ENCODE measurements at places on chromosomes 4 and X. TPM values are rescaled to one million over a fixed set of nuclear protein-coding genes. Genes with fewer than 3 reads are reported as not detected.

NEIL3 gene
- 2.0 TPM for total RNA-seq

- H3K36me3 ChIP-seq, result no peaks in the 10 kb centered on the region
- H3K27ac ChIP-seq, result no peak overlapping the region
- no peak for DNase-seq
- no peaks in the 10 kb centered on the region for H3K4me1 ChIP-seq
- H3K4me3 ChIP-seq, result no peak overlapping the region
Measured at GRCh38 chr4:85092943-85093342, 126.5 kb upstream of the WDFY3 start.

TMSB15B gene
- total RNA-seq, result 2.0 TPM

GRCh38 chrX:47854474-47854873 is 17.8 kb downstream of the ZNF81 start:
- no peak overlapping the region for H3K27ac ChIP-seq
- H3K36me3 ChIP-seq, result no peaks in the 10 kb centered on the region
- no peaks in the 10 kb centered on the region for H3K27me3 ChIP-seq
- no peak overlapping the region for H3K4me3 ChIP-seq
- no peak for DNase-seq
- no peaks in the 10 kb centered on the region for H3K4me1 ChIP-seq

DNA sequence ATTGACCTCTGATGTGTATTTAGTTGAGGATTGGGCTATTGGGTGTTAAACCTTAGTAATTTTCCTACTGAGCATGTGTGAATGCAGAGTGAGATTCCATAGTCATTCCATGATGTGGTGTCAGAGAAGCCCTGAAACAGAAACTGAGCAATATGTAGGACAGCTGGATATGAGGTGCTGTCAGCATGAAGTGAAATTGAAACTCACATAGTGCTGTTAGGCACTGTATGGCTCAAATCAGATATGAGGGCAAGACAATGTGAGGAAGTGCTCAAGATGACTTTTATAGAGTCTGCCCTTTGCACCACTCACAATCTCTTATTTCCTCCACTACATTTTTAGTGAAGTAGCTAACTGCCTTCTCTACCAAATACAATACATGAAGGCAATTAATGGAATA is 188.3 kb downstream of the SH3BGRL start:
- H3K4me1 ChIP-seq, result no peaks in the 10 kb centered on the region
- H3K4me3 ChIP-seq, result no peak overlapping the region
- H3K36me3 ChIP-seq, result no peaks in the 10 kb centered on the region
- H3K27me3 ChIP-seq, result no peaks in the 10 kb centered on the region

L1CAM gene
- total RNA-seq, result 1.6 TPM

DNA sequence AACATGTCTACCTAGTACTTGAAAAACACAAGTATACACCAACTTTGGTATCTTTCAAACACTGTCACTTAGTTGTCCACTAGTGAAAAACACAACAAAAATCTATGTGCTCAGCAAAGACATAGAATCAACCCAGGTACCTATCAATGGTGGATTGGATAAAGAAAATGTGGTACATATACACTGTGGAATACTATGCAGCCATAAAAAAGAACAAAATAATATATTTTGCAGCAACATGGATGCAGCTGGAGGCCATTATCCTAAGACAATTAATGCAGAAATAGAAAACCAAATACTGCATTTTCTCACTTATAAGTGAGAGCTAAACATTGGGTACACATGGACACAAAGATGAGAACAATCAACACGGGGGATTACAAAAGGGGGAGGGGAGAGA is 148.7 kb downstream of the ENOX2 start:
- no peaks in the 10 kb centered on the region for H3K36me3 ChIP-seq
- no peaks in the 10 kb centered on the region for H3K27me3 ChIP-seq
- H3K27ac ChIP-seq, result no peak overlapping the region
- no peaks in the 10 kb centered on the region for H3K4me1 ChIP-seq
- H3K4me3 ChIP-seq, result no peak overlapping the region

DNA sequence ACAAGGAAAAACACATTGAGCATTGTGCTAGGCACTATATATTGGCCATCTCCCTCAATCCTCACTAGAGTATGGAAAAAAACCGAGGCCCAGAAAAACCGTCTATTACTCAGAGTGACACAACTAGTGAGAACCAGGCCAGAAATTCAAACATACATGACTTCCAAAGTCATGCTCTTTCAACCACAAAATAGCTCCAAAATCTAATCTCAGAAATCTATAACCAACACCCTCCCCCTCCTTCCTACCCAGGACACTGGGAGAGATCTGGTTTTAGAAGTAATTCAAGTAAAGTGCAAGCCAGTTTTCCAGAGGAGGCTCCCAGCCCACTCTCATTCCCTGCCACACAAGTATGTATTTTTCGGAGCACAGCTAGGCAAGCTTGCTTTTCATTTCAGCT is 7.6 kb downstream of the HS3ST1 start:
- no peaks in the 10 kb centered on the region for H3K36me3 ChIP-seq
- H3K4me3 ChIP-seq, result no peak overlapping the region
- H3K4me1 ChIP-seq, result no peaks in the 10 kb centered on the region
- H3K27ac ChIP-seq, result no peak overlapping the region
- H3K27me3 ChIP-seq, result no peaks in the 10 kb centered on the region

- H3K4me1 ChIP-seq, result no peaks in the 10 kb centered on the region
- no peak overlapping the region for H3K27ac ChIP-seq
- H3K36me3 ChIP-seq, result no peaks in the 10 kb centered on the region
- H3K4me3 ChIP-seq, result no peak overlapping the region
Measured at GRCh38 chr4:146224326-146224966, 10.1 kb downstream of the REELD1 start.

FRMD7 gene
- total RNA-seq, result not detected

DNA sequence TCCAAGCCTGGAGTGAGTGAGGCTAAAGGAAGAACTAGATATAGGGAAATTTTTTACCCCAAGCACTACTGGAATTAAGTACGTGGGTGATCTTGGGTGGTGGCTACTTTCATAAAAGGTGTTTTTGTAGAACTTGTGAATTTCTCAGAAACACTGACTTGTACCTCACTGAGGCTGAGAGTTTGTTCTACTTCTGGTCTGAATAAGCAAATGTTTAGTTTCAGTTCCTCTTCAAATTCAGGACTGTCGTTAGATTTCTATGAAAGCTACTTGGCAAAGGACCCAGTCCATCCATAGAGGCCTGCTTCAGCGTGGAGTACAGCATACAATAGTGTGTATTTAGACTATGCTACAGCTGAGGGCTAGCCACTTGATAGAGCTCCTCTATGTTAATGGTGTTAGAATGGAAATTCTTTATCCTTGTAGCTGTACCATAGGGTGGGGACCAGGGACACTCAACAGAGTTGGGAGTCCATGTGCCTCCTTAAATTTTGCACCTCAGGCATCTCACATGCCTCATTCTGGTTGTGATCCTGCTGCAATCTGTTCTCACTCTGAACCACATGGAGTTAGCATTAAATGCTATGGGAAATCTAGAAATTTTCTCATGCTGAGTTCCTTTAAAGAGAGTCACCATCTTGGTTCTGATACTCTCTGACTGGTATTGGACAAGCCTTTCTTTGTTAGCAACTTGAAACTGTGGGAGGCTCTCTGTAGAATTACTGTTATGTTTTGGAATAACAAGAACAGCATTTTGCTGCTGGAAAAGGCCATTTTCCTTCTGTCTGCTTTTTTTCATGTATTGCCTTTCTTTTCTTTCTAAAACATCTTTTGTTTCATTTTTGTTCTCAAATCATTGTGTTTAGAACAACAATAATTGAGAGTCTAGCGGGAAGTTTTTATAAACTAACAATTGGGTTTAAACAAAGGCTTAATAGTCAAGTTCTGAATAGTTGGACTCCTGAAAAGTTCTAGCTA is 86.8 kb downstream of the PDGFRA start:
- DNase-seq, result no peak
- H3K27ac ChIP-seq, result no peak overlapping the region
- H3K36me3 ChIP-seq, result no peaks in the 10 kb centered on the region
- no peak overlapping the region for H3K4me3 ChIP-seq
- peaks cover 19% of the 10 kb centered on the region for H3K4me1 ChIP-seq

DNA sequence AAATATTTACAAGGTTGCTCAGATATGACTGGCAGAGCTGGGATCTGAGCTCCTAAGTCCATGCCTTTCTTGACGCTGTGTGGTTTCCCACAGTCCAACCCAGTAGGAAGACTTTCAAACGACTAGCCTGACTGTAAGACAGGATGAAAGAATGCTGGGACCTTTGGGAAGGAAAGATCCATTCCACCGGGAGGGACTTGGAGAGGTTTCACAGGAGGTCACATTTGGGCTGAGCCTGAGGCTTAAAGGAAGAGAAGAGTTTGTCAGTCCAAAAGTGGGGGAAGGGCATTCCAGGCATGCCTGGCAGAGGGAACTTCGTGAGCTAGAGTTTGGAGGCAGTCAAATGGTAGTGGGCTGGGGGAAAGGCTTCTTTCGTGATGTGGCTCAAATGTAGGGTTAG is 1.5 kb downstream of the STARD8 start:
- no peak overlapping the region for H3K4me3 ChIP-seq
- H3K4me1 ChIP-seq, result no peaks in the 10 kb centered on the region
- DNase-seq, result no peak
- no peaks in the 10 kb centered on the region for H3K36me3 ChIP-seq
- peaks cover 11% of the 10 kb centered on the region for H3K27me3 ChIP-seq

GRCh38 chr4:90027565-90027964 is 99.6 kb upstream of the CCSER1 start:
- H3K27me3 ChIP-seq, result no peaks in the 10 kb centered on the region
- DNase-seq, result no peak
- H3K4me3 ChIP-seq, result no peak overlapping the region

KLHL4 gene
- total RNA-seq, result 2.9 TPM

- H3K27ac ChIP-seq, result no peak overlapping the region
- H3K27me3 ChIP-seq, result no peaks in the 10 kb centered on the region
- no peak overlapping the region for H3K4me3 ChIP-seq
- no peaks in the 10 kb centered on the region for H3K36me3 ChIP-seq
- DNase-seq, result peak; percentile 73
- H3K4me1 ChIP-seq, result no peaks in the 10 kb centered on the region
Measured at GRCh38 chrX:34130980-34131744, 952 bp downstream of the FAM47A start.

NIPAL1 gene
- total RNA-seq, result 1.2 TPM

- H3K4me1 ChIP-seq, result peaks cover 14% of the 10 kb centered on the region
- no peak overlapping the region for H3K27ac ChIP-seq
- no peak for DNase-seq
- no peak overlapping the region for H3K4me3 ChIP-seq
- no peaks in the 10 kb centered on the region for H3K27me3 ChIP-seq
Measured at GRCh38 chr4:83561381-83561780, 25.5 kb downstream of the GPAT3 start.

C1QTNF7 gene
- 11.9 TPM for total RNA-seq

GABRQ gene
- not detected for total RNA-seq

GRCh38 chrX:38636949-38637819 is 75.8 kb downstream of the TSPAN7 start:
- no peaks in the 10 kb centered on the region for H3K27me3 ChIP-seq
- no peak for DNase-seq
- H3K4me3 ChIP-seq, result no peak overlapping the region
- H3K4me1 ChIP-seq, result peaks cover 10% of the 10 kb centered on the region
- no peaks in the 10 kb centered on the region for H3K36me3 ChIP-seq

GRCh38 chr4:142365391-142365790 is 480.7 kb downstream of the INPP4B start:
- H3K36me3 ChIP-seq, result no peaks in the 10 kb centered on the region
- H3K4me3 ChIP-seq, result no peak overlapping the region
- H3K27ac ChIP-seq, result no peak overlapping the region

- no peak overlapping the region for H3K27ac ChIP-seq
- H3K36me3 ChIP-seq, result no peaks in the 10 kb centered on the region
- no peaks in the 10 kb centered on the region for H3K27me3 ChIP-seq
- DNase-seq, result no peak
Measured at GRCh38 chr4:8742546-8742945, 129.1 kb downstream of the HMX1 start.

- DNase-seq, result no peak
- no peak overlapping the region for H3K4me3 ChIP-seq
- no peaks in the 10 kb centered on the region for H3K4me1 ChIP-seq
Measured at GRCh38 chrX:79408623-79409322, 41.6 kb upstream of the ITM2A start.

GRCh38 chr4:24382381-24382780 is 202.0 kb downstream of the DHX15 start:
- H3K4me1 ChIP-seq, result no peaks in the 10 kb centered on the region
- H3K27ac ChIP-seq, result no peak overlapping the region
- H3K36me3 ChIP-seq, result no peaks in the 10 kb centered on the region

CLTRN gene
- total RNA-seq, result not detected

BCLAF3 gene
- 10.5 TPM for total RNA-seq

DNA sequence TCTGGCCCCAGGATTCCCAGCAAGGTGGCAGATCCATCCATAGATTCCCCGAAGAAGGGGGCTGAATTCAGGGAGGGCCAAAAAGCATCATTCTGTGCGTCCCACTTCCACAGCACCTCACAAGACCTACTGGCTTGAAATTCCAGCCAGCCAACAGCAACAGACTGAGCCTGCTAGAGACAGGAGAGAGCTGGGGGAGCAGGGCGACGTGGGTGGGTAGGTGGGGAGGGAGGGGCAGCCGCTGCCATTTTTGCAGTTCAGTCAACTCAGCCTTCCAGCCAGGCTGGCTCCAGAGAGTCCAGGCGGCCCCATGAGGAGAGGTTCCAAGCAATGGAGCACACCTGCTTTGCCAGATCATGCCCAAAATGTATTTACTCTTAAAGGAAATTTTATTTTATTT is 117.6 kb upstream of the DCAF12L1 start:
- no peaks in the 10 kb centered on the region for H3K4me1 ChIP-seq
- H3K27me3 ChIP-seq, result no peaks in the 10 kb centered on the region

GRCh38 chrX:122934131-122934530 is 249.9 kb upstream of the GRIA3 start:
- H3K27ac ChIP-seq, result no peak overlapping the region
- DNase-seq, result no peak
- H3K36me3 ChIP-seq, result no peaks in the 10 kb centered on the region
- no peaks in the 10 kb centered on the region for H3K27me3 ChIP-seq

DAPP1 gene
- total RNA-seq, result 37.8 TPM

GRCh38 chr4:109411964-109412363 is 21.7 kb upstream of the SEC24B start:
- no peak overlapping the region for H3K27ac ChIP-seq
- DNase-seq, result no peak
- no peak overlapping the region for H3K4me3 ChIP-seq
- no peaks in the 10 kb centered on the region for H3K4me1 ChIP-seq
- H3K36me3 ChIP-seq, result no peaks in the 10 kb centered on the region

TLR3 gene
- total RNA-seq, result 6.5 TPM

DNA sequence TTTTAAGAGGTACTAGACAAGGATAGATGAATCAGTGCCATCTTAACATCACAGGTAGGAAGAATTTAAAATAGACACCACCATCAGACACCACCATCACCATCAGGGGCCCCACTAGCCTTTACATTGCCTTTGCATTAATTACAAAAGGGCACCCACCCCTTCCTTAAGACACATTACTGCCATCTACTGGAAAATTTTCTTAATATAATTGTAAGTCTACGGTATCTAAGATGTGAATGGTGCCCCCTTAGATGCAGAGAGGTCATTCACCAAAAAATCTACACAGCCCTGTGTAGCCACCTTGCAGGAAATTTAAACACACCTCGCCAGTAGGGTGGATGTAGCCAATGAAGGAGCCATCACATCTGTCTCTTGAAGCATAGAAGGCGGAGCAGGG is 184.1 kb downstream of the MID1IP1 start:
- H3K27ac ChIP-seq, result no peak overlapping the region
- H3K4me1 ChIP-seq, result no peaks in the 10 kb centered on the region
- DNase-seq, result no peak
- no peaks in the 10 kb centered on the region for H3K27me3 ChIP-seq

GRCh38 chrX:77174680-77175519 is 272.3 kb upstream of the FGF16 start:
- H3K27me3 ChIP-seq, result no peaks in the 10 kb centered on the region
- no peak for DNase-seq
- no peaks in the 10 kb centered on the region for H3K36me3 ChIP-seq
- H3K27ac ChIP-seq, result no peak overlapping the region
- no peaks in the 10 kb centered on the region for H3K4me1 ChIP-seq
- H3K4me3 ChIP-seq, result no peak overlapping the region

Measured in spleen (tissue), 13 donors.